ENCODE measurements at places on chromosomes 4 and X. TPM values are rescaled to one million over a fixed set of nuclear protein-coding genes. Genes with fewer than 3 reads are reported as not detected.
A peak's percentile ranks its signal among the peaks of the same experiment; 100 is the strongest.

FGFBP1 gene
- polyA plus RNA-seq, result 3.0 TPM

CC2D2A gene
- 10.1 TPM for polyA plus RNA-seq

TMEM271 gene
- not detected for polyA plus RNA-seq

TMPRSS11F gene
- polyA plus RNA-seq, result not detected

KLB gene
- polyA plus RNA-seq, result 0.51 TPM

IBSP gene
- not detected for polyA plus RNA-seq

SAT1 gene
- 607 TPM for polyA plus RNA-seq

ESX1 gene
- not detected for polyA plus RNA-seq

DNA sequence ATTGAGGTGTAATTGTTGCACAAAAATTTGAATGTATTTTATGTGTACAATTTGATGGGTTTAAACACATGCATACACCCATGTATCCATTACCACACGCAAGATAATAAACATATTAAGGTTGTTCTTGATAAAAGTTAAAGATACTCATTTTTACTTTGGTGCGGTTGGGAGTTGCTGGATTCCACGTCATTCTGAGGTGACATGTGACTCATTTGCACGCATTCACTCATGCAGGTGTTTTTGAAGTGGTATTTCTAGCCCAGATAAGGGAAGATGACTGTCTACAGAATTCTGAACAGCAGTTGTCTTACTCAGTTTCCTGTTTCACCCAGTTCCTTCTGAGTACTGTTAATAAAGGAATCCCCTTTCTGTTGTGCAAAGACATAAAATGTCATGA, 142.0 kb downstream of the RTL3 start:
- DNase-seq, result no peak

GRCh38 chr4:120509222-120509621, 413.3 kb downstream of the PRDM5 start:
- no peak for DNase-seq

DNA sequence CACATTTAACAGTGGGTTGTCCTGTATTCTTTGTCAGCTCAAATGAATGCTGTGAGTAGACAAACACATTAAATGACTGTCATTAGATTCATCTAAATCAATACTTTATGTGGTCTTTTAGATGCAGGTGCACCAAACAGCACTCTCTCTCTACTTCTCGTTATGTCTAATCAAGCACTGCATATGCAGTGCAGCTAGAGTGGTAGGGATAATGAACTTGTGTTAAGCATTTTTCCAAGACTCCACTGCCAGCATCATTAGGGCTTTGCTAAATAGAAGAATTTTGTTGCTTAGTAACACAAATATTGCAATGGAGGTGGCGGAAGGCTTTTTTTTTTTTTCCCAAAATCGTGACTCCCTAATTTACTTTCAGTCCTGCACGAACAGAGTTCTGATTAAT, 447.0 kb upstream of the GALNT7 start:
- DNase-seq, result no peak

DNA sequence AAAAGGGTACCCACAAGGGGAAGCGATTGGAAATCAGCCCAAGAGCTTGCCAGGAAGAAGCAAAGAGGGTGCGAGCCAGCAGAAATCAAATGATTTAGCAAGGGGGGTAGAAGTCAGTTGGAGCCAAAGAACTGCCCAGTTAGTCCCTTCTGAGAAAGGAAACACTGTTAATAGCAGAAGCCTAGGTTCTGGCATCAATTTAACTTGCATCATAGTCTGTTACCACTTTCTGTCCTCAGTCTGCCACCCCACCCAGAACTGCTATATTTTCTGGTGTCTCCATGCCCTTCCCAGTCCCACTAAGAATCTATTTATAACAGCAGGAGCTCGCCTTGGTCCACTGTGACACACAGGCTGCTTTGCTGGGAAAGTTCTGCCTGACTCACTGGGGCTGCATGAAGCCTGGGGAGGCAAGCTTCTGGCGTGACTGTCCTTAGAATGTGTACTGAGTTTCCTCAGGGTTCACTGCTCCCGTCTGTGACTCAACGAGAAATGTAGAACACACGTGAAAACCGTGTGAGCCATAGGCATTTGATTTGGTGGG, 157.8 kb upstream of the TTC29 start:
- peak; percentile 7 for DNase-seq

DNA sequence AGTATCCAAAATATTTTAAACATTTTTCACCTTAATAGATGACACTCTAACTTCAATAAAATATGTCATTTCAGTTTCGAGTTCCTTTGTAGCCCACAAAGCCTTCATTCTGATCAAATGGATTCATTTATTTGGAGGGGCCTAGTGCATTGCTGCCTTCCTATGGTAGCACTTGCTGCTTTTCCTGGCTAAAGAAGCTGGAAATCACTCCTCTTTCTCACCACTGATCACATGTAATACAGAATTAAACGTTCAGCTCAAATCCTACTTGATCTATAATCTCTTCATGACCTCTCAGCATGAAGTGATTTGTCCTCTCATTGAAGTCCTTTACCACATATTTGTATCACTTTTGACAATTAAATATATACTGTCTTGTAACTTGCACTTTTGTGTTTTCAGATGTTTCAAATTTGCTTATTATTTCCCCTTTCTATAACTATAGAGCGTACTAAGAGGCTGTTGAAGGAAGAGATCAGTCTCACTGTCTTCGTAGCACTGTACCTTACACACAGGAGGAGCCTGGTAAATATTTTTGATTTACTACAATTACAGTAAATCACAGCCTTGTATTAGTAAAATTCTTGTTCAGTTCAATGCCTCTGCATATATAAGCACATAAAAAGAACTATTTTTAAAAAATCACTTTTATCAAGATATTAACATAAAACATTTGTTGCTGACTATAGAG, 555 bp downstream of the CFI start:
- no peak for DNase-seq

DNA sequence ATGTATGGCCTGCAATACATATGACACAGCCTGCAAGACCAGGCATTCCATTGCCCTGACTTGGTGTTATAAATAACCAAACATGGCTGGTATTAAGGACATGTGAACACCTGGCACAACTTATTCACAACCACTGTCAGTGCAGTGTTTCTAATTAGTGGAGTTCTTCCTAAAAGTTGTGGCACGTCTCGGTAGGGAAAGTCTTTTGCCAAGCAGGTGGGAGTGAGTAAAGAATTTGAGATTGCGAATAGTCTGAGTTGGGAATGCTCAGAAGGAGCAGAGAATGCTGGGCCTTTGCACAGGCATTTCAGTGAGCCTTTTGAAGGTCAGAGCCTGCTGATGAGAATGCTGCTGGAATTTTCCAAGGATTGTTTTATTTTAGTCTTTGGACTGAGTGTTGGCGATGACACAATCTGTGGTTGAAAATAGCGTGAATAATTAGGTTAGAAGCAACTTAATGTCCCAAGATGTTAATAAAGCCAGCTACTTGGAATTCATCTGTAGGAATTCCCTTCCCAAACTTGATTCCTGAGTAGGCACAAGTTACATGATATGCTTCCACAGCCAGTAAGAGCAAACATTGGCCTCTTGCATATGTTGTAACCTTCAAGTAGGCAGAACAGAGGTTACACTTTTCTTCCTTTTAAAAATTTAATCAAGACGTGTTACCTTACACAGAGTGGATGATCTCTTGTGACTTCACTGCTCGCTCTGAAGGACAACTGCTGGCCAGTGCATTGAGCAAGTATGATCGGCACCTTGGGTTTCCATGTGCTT, 83.6 kb upstream of the PGRMC2 start:
- DNase-seq, result no peak

DNA sequence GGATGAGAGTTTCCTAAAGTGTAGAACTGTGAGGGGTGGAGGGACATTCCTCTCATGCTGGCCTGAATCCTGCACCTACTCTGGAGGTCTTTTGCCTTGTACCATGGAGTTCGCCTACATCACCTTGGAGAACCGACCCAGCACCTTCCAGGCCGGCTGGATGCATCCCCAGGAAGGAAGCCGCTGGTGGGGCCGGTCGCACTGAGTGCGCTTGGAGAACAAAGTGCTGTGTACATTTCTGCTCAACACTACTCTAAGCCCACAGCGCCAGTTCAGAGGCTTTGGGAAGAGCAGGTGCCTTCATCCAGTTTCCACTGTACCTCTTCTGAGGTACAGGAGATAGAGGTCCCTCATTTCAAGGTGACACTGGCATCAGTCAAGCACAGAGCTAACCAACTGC, 15.4 kb upstream of the IRF2 start:
- no peak for DNase-seq

- no peak for DNase-seq
Measured at GRCh38 chr4:110625576-110626257, 2.8 kb upstream of the PITX2 start.

GRCh38 chr4:145609481-145610427, 9.4 kb upstream of the MMAA start:
- peak; percentile 10 for DNase-seq

DNA sequence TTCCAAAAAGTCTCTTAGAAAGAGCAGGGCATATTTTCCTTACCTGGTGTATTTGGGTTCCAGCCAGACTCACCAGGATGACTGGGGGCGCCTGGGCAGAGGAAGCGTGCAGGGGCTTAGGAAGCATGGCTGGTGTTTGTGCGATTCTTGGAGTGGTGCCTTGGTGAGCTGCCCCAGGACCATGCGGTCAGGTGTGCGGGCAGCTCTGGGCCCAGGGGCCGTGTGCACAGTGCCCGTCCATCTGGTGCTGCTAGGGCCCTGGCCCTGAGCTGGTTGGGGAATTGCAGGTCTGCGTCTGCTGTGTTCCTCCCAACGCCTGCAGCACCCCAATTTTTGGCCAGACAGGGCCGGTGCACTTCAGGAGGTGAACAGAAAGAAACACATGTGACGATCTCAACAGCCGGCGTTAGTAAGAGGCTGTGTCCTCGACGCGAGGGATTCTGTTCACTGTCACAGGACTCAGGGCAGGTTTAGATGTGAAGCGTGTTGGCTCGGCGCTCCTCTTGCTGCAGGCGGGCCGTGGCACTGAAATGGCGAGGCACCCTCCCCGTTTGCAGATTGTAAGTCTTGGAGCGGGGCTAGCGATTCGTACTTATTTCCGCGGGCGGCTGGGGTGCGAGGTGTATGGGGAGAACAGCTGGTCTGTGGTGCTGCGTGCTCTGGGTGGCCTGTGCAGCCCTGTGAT, 15.2 kb downstream of the RGS12 start:
- DNase-seq, result no peak

DNA sequence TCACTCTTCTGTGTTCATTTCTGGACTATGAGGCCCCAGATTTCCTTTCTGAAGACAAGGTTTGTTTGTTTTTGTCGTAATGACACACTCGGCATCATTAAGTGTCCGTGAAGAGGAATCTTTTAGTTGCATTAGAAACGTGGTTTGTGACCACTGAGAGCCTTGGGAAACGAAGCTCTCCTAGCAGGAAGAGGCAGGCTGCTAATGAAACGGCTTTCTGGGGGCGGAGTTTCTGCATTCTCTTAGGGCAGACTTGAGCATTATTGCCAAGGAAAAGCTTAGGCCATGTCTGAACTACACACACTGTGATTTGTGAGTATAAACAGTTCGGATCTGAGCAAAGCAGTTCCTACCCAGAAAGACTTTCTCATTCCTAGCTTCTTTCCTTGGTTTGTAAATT, 64.0 kb downstream of the SOX3 start:
- no peak for DNase-seq

GRCh38 chr4:153668647-153669046, 15.4 kb upstream of the TLR2 start:
- no peak for DNase-seq

GRCh38 chrX:115948018-115948923, 222.3 kb upstream of the AGTR2 start:
- no peak for DNase-seq

DNA sequence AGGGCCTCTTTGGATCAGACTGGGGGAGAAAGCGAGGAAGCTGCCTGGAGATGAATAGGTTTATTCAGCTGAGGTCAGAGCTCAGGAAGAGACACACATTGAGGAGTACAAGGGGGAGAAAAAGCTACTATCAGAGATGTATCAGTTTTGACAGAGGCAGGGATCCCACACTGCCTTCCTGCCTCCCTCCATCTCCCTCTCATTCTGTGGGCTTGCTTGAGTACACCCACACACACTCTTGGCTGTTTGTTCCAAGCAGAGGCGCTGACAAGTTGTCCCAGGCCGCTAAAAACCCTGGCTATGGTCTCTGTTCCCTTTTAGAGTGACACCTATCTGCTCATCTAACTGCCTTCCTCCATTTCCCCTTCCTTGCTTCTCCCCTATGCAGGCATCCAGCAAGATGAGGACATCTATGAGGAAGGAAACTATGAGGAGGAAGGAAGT, 5.2 kb downstream of the TSPYL2 start:
- no peak for DNase-seq

Measured in A549 (cell line).